Activated naive CD4-positive, alpha-beta T cell treated with anti-CD3 and anti-CD28 coated beads, Interleukin-2, amount 50 U/mL, for 72 hours (primary cell): ENCODE measurements at places on chromosomes 13 and 19. TPM values are rescaled to one million over a fixed set of nuclear protein-coding genes. Genes with fewer than 3 reads are reported as not detected.

The FAM124A gene
- 0.35 TPM for total RNA-seq

The KCNN4 gene
- 110 TPM for total RNA-seq

The OR10H1 gene
- total RNA-seq: 0.10 TPM

The DPF1 gene
- total RNA-seq: not detected

The TMEM59L gene
- total RNA-seq: 0.64 TPM

The ZNF470 gene
- total RNA-seq: 4.4 TPM

The SLC10A2 gene
- total RNA-seq: not detected

The XRCC1 gene
- 39.5 TPM for total RNA-seq

The ZNF799 gene
- total RNA-seq: 3.6 TPM

The ZNF835 gene
- total RNA-seq: 1.7 TPM

DNA sequence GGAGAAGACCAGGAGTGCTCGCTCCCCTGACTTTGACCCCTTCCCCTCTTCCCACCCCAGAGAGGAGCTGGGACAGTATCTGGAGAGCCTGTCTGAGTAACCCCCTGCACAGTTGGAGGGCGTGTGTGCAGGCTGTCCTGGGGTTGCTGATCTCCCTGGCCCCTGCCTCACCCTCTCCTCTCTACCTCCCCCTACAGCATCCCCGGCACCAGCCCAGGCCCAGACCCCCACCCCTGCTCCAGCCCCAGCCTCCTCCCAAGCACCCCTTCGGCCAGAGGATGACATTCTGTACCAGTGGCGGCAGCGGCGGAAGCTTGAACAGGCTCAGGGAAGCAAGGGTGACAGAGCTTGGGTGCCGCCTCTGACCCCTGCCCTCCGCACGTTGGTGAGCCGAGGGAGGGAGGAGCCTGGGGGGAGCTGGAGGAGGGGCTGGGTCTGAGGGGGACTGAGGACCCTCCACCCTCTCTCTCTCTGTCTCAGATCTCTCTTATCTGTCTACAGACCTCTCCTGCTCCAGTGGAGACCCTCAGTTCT, 8.7 kb downstream of the PROSER3 start:
- no peak for DNase-seq

DNA sequence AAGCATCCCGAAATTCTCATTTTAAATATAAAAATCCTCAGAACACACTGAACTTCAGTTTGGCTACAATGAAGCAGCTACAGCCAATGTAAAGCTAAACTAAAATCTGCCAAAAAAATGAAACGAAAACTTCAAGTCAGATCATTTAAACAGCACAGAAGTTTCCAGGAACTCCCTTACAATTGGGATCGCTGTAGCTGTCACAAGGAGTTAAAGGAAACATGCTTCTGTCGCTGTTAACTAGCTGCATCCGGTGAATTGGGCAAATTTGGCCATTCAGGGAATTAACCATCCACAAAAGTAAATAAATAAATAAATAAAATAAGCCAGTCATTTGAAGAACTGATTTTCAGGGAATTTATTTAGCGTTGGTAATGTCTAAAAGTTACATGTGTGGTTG, 77.0 kb upstream of the PEG3 start:
- no peak for DNase-seq

DNA sequence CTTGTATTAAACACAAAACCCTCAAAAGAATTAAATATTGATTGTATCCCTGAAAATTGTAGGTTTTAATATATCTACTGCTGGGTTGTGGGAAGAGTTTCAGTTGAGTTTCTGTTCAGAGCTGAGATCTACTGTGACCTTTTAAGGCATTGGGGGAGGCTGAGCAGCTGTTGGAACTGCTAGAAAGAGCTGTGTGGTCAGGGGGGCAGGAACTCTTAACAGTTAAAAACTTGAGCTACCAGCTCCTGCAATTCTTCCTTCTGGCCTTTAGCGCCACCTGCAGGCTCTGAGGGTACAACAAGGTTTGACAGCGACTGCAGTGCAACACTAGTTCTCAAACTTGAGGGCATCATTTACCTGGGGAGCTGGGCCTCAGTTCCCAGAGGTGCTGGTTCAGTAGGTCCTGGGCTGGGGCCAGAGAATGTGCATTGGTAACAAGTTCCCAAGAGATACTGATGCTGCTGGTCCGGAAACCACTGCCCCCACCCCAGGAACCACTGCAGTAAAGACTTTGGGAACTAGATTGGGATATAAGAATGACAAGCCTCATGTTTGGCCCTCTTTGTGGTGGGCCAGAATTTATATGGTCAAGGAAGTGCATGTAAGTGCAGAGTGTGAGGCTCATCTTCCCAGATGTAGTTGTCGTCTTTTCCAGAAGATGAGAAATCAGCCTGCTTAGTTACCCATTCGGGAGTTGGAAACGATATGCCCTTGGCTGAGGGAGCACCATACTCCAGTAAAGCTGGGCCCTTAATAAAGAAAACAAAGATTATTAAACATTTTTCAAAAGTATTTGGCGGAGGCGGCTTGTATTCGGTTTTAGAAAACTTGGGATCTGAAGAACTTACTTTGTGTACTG, 2.6 kb downstream of the RNASEH2B start:
- peak; percentile 85 for DNase-seq

GRCh38 chr19:13960863-13961784, 8.8 kb downstream of the DCAF15 start:
- DNase-seq: no peak

DNA sequence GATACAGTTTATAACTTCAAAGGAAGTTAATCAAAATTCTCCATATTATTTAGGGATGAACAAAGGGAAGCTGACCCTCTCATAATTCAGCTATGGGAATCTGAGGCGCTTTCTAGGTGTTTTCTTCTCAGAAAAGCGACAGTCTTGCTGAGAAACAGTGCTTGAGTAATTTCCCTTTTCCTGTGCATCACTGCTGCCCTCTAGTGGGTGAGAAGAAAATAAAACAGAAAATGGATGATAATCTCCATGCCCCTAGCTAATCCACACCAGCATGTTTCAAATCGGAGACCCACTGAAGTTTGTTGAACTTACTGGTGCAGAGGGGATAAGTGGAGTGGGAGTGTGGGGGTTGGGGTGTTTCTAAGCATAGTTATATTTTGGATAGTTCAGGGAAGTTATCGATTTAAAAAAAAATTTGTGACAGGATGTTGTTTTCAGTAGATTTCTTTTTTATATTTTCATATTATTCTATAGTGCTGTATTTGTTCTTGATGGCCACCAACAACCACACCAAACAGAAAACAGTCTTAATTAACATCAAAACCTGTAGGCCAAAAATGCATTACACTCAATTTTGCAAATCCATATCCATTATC, 21.4 kb downstream of the LCP1 start:
- peak; percentile 42 for DNase-seq

DNA sequence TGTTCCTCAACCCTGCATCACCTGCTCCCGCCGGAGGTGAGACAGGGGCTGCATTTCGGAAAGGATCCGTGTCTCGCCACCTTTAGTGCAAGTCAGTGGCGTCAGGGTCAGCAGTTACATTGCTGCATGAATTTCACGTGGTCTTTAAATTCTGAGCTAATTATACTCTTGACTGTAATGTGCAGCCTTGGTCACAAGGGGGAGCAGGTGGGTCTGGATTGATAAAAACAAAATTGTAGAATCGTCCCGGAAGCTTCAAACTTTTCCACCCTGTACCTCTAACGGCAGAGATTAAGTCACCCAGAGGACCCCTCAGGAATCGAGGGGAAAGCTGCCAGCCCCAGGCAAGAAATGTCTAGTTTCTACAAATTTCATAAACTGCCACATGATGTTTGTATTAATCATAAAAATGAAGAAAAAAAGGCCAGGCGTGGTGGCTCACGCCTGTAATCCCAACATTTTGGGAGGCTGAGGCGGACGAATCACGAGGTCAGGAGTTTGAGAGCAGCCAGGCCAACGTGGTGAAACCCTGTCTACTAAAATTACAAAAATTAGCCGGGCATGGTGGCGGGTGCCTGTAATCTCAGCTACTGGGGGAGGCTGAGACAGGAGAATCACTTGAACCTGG, 20.2 kb downstream of the BBC3 start:
- DNase-seq: peak; percentile 84

- DNase-seq: no peak
Measured at GRCh38 chr19:5046339-5047039, 77.6 kb downstream of the KDM4B start.

DNA sequence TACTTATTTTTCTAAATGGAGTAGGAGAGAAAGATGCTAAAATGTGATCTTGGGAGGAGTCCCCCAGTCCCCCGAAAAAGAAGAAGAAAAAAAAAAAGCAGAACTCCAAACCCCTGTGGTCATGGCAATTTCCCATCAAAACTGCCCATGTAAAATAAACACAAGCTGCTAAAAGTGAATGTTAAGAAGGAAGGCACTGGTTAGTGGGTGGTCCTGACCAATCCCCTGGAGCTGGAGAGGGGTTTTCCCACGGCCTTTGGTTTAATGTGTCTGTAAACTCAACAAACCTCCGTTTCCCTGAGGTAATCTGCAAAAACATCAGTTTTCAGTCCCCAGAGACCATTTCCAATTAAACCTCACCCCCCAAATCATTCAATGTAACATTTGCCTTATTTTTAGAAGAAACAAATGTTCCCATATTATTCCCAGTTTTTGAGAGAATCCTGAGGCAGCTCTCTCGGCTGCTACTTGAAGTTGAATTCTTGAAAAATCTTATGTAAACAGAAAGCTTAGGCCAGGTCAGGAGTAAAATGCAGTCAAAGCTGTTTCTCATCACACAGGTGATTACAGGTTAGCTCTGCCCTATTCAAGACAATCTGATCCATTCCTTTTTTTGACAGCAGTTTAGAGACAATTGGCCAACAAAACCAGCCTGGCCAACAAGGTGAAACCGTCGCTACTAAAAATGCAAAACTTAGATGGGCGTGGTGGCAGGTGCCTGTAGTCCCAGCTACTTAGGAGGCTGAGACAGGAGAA, 17.0 kb downstream of the RAB3D start:
- no peak for DNase-seq

GRCh38 chr19:49520705-49521319, 7.0 kb upstream of the RCN3 start:
- no peak for DNase-seq

DNA sequence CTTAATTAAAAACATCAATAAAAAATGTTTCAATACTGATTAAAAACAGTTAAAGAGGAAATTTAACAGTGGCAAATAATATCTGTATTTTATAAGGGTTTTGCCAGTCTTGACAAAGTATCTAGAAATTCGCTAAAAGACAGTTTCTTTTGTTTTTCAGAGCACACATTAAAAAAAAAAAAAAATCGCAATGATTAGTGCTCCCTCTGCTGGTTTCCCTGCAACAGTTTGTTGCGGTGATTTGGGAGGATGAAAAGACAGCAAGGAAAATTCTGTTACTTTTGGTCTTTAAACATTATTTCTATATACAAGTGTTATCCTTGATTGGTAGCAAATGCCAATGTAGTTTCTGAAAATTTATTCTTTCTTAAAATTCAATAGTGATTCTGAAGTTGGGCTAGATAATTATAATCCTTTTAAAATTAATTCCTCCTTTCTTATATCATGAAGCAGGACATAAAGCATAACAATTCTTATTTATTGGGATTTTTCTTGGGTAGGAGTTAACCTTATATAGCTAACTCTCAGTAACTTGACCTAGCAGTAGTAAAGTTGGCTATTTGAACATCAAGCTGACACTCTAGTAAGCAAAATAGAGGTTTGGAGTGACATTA, 23.1 kb upstream of the SPRY2 start:
- DNase-seq: no peak

- DNase-seq: no peak
Measured at GRCh38 chr13:58594747-58595600, 963.4 kb downstream of the PCDH17 start.

GRCh38 chr19:10431254-10431942, 11.1 kb downstream of the PDE4A start:
- no peak for DNase-seq

DNA sequence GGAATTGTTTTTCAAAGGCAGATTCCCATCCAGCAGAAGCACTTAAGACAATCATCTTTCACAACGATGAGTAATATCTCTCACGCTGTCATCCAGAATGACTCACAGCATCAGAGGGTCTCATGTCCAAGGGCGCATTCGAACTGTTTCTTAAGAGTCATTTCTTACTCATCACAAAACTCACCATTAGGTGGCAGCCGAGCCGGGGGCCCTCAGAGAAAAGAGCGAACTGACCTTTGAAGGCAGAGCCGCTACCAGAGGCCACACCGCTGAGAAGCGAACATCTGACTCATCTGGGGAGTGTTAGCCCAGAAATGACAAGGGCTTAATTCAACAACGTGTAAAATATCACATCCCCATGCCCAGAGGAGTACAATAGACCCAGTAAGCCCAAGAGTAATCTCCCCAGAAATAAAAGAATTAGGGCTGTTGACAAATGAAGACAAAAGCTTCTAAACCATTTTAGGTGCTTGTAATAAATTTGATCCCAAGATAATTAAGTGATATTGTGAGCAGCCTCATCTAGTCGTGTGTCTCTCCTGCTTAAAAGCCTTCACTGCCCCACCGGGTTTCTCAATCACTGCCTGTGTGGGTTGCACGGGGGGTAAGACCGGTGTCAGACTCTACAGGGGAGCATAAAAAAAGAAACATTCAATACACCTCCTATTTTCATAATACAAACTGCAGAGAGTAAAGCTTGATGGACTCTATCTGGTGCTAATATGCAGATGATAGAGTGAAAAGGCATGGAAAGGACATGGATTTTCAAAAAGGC, 96.2 kb downstream of the CYSLTR2 start:
- DNase-seq: peak; percentile 78

- DNase-seq: no peak
Measured at GRCh38 chr13:108433976-108434755, 164.6 kb downstream of the TNFSF13B start.

- DNase-seq: no peak
Measured at GRCh38 chr19:27671876-27672275, 1541.1 kb downstream of the UQCRFS1 start.

DNA sequence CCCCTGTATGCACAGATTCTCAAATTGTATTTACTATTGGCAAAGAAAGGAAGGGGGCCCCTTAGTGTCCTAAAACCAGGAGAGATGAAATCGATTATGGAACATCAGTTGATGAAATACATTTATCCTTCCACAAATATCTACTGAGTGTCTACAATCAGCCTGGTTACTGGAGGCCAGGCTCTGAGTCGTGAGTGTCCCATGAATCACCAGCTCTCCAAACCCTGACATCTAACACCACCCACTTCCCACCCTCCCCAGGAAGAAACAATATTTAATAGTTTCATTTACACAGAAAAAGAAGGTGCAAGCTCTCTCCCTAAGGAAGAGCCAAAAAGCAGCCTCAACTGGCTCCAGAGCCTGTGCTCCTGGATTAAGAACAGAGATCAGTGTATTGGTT, 25.2 kb downstream of the KCTD15 start:
- no peak for DNase-seq

DNA sequence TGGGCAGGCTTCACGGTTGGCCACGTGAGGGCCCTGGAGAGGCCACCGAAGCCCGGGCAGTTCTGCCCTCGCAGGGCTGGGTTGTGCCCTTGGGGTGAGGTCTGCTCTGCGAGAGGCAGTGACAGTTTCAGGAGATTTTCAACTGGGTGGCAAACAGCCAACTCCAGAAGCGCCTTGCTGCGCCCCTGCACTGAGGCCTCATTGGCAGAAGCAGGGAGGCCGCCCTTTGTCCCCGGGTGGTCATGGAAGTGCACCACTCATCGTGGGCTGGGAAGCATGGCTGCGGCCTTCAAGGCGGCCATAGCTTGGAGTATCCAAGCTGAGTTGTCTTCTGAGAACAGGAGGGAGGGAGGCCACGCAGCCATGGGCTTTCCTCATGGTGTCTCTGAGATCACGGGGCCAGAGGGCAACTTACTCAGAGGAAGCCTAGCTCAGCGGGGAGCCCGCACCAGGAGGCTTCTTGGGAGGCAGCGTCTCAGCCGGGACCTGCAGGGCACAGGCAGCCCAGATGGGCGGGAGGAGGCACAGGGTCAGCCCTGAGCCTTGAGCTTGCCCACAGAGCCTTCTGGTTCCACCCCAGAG, 14.8 kb downstream of the PLEKHJ1 start:
- no peak for DNase-seq

GRCh38 chr19:4851551-4852290, 15.7 kb downstream of the PLIN3 start:
- peak; percentile 81 for DNase-seq
